Hematopoietic multipotent progenitor cell treated with erythropoietin and hydrocortisone succinate and interleukin-3 and kit ligand, for 4 days (in vitro differentiated cells): ENCODE measurements at places on chromosomes 13 and 19.
A peak's percentile ranks its signal among the peaks of the same experiment; 100 is the strongest.

DNA sequence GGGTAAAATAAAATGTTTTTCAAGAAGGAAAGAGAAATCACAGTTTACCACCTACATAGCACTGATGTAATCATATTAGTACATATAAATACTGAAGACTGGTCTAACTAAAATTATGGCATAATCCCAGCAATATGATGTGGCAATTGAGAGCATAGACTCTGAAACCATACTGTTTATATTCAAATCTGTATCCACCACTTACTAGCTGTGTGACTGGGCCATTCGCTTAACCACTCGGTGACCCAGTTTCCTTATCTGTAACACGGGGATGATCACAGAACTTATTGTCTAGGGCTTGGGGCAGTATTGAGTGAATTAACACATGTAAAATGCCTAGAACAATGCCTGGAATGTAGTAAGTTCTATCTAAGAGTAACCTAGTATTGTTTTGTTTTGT is 13.1 kb upstream of the GTF3A start:
- no peak for DNase-seq

DNA sequence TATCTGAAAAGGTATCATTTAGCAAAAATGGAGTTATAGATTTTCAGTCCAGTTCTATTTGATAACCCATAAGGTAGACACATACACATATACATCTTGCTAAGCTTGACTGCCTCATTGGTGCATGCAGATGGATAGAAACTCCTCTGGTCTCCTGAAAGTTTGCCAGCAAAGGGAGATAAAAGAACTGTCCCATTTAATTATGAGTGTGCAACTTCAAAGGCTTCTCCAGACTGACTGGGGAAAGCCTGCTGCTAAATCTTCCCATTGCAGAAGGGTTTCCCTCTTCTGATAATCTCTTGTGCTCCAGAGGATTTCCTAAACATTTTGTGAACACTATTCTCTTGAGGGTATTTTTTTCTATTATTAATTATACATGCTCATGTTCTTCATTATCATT is 131.9 kb downstream of the ITGBL1 start:
- DNase-seq: no peak

DNA sequence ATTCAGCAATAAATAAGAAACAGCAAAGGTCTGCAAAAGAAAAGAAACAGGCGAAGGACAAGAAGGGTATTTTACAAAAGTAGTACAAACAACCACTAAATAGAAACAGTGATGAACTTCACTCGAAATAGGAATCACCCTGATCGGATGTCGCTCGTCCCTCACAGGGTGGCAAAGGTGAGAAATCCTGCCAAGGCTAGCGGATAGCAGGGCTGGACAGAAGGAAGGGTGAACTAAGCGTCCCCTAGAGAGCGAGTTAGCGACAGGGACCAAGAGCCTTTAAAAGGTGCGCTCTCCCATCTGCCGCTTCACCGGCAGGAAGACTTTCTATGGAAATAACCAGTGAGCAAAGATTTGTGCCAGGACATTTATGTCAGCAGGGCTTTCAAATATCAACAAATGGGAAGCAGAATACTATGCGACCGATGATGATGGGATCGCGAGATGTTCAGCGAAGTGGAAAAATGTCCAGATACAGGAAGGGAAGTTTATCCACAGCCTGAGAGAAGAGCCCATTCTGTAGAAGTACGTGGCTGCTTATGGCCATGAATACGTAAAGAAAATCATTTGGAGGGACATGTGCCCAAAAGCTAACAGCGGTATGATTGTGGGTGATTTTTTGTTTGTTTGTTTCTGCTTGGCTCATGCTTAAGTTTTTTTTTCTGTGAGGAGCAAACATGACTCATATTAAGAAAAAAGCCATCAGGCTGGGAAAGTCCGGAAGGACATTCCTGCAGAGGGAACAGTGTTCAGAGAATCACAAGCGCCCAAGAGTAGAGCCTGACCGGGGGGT is 18.9 kb downstream of the ELAVL1 start:
- DNase-seq: no peak

GRCh38 chr19:50378863-50379236 is 2.6 kb downstream of the NR1H2 start:
- no peak for DNase-seq

DNA sequence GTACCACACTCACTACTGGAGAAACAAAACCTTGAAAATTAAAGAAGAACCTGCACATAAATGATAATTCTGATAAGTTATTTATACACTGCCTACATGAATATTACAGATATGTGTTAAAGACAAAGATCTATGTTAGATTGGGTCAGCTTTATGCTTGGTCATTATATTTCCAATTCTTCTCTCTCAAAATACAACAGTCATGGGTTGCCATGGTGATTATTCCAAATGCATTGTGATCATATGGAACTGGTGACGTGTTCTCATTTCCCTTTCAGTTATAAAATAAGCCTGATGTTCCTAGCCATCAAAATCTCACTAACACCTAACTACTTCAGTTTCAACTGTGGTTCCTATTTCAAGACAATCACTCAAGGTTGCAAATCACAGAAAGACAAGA is 1416.4 kb downstream of the UQCRFS1 start:
- no peak for DNase-seq

- DNase-seq: no peak
Measured at GRCh38 chr19:44865196-44865767, 19.2 kb downstream of the NECTIN2 start.

- DNase-seq: no peak
Measured at GRCh38 chr19:31039151-31039550, 310.1 kb downstream of the TSHZ3 start.

DNA sequence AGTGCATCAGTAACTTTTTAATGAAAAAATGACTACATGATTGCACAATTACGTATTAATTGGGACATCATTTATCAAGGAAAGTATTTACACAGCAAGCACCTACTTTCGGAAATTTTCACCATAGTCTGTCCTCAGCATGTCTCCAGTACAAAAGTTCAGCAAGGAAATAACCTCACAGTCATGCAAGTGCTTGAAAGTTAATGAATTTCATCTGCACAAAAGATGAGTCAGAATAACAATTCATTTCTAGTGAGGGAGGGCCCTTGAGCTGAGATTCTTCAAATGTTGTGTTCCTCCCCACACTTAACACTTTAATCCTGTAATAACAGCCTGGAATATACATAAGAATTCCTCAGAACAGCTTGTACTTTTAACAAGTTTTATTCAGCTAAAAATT is 49.0 kb upstream of the OXGR1 start:
- no peak for DNase-seq

DNA sequence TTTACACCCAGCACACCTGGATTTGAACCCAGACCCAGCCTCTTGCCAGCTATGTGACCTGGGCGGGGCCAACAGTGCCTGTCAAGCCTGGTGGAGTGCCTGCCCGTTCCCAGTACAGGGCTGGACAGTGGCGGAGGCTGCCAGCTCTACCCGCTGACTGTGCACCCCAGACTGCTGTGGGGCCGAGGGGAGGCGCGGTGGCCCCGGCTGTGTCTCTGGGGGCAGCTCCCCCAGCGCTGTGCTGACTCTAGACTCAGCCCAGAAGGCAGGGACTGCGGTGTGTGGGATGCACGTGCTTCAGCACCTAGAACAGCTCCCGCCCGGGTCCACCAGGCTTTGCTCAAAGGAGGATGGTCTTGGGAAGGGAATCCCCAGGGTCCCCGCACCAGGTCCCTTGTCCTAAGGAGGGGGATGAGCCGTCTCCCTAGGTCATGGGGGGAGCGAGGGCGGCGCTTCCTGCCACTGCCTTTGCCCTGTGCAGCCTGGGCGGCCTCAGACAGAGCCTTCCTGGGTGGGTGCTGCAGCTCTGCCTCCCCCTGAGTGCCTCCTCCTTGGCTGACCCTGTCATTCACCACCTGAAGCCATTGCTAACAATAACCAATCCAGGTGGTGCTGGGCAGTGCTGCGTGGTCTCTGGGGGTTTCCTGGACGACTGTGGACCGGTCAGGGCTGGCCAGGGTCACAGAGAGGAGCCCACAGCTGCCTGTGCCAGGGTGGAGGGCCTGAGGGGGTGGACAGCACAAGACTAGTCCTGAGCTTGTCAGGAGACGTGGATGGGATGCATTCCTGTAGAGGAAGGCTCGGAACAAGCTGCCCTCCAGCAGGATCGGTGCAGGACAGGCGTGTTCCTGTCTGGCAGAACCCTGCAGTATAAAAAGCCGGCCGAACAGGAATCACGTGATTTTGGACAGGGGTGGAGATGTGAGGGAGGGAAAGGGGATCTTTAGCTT is 18.6 kb downstream of the TMEM255B start:
- peak; percentile 68 for DNase-seq

DNA sequence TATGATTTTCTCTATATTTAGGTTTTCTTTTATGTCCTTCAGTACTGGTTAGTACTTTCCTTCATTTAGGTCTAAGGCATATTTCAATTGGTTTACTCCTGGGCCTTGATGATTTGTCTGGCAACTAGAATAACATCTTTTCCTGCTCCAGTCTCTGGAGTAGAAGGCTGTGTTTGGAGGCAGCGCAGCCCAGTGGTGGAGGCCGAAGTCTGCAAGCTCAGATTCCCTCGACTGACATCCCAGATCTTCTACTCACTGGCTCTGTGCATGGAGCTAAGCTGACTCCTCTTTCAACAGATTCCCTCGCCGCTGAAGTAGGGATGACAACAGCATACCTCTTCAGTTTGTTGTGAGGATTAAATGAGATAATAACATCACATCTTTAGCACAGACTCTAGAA is 141.0 kb downstream of the RAP2A start:
- peak; percentile 5 for DNase-seq

DNA sequence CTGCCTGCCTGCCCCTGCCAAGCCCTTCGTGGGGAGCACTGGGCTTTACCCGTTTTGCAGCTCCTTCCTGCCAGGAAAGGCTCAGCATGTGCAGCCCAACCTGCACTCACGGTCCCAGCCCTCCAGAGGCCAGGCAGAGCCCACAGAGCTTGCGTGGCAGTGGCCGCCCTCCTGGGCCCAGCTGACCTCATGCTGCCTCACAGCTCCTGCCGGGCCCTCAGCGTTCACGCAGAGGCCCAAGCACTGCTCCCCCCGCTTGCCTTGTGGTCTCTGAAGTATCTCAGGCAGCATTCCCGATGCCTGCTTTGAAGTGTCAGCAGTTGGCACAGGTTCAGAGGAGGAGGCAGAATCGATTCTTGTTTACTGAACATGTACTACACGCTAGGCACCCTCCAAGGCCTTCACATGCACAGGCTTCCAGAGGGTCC is 32.5 kb downstream of the CAPN12 start:
- DNase-seq: no peak

DNA sequence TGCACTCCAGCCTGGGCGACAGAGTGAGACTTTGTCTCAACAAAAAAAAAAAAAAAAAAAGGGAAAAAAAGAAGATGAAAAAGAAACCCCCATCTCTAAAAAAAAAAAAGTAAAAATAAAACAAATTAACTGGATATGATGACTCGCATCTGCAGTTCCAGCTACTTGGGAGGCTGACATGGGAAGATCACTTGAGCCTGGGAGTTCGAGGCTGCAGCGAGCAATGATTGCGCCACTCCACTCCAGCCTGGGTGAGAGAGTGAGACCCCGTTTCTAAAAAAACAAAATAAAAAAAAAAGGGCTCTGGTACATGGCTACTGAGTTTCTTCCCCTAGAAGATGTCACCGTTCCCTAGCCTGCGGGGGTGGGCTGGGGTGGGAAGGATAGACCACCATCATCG is 2.4 kb upstream of the CATSPERG start:
- no peak for DNase-seq

GRCh38 chr13:113835461-113836270 is 28.2 kb downstream of the GAS6 start:
- DNase-seq: no peak

DNA sequence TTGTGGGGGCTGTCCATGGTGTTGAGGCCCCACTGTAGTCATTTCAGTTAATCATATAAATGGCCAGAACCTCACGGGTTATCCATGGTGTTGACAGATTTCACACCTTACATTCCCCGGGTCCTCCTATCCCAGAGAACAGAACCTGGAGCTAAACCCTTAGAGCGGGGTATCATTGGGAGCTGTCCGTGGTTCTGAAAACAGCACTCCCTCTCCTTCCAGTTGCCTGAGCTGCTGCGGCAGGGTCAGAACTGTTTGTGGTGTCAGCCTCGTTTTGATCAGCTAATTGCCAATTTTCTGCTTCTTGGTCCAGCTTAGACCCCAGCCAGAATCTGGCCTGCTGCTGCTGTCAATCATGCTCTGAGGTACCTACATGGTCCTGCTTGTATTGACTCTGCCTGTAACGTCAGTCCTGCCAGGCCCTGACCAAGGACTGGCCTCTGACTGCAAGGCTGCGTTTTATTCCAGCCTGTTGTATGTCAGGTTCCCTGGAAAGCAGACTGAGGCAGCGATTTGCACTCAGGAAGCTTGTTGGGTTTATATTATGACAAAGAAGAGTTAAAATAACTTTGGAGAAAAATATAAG is 55.8 kb upstream of the KCTD15 start:
- DNase-seq: peak; percentile 71

DNA sequence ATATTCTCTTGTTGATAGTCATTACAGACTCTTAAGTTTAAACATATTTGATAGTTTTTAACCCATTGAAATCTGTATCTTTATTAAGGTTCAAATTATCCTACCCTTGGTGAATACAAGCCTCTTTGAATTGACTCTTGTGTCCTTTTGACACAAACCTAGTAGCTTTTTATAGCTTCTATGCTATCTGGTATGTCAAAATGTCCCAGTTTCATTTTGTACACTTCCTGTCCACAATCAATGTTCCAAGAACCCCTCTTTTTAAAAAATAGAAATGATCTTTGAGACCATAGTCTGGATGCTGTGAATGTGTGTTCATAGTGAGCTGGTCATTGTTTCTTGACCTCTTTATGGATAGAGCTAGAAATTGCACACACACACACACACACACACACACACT is 39.2 kb upstream of the FGF14 start:
- DNase-seq: no peak

GRCh38 chr13:59422646-59423045 is 741.1 kb downstream of the DIAPH3 start:
- DNase-seq: no peak

DNA sequence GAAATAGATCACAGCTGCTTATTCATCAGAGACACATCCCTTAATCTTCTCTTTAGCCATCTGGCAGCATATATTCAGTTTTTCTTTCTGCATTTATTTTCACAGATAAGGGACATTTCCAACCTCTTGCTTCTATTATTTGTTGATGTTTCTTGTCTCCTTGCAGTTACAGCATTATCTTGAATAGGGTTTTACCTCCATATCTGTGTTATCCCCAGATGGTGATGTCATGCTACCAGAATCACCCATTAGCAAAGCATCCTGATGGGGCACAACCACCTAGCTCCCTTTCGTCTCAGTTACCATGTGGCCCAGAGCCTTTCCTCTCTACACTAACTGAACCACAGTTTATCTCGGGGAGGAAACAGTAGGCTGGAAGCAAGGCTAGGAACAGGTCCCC is 483.9 kb downstream of the FOXO1 start:
- DNase-seq: no peak

DNA sequence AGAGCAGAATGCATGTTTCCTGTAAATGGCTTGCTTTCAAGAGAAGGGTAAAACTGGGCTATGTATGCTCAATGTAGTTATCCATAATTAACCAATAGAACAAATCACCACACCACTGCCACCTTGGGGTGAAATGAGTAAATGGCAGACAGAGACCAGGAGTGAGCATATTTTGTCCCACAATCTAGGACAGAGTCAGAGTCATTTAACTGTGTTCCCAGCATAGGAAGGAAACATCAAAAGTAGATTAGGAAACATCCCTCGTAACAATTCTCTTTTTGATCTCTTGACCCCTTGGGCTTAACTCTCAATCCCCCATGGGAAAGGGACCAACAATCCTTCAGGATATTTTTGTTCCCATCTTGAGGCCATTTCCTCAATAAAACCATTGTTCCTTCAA is 224.8 kb downstream of the NHLRC3 start:
- DNase-seq: peak; percentile 70
